ENCODE measurements at places on chromosomes 6 and 20.

DNA sequence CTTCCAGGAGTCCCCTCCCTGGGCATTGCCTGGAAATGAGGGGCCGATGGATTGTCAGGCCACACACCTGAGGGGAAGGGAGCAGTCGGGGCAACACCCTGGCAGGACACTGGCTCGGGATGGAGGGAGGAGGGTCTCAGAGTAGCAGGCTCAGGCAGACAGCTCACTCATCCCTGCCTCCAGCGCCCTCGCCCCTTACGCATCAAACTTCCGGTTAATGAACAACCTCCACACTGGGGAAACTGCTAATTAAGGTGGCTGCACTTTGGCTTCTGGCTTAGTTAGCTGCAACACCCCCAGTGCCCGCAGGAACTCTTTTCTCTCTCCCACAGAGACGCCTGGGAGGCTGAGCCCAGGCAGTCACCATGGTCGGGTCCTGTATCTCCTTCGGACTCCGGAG, 13.4 kb upstream of the CHRNA4 start:
- no peak for DNase-seq

GRCh38 chr6:26141378-26141904, 54.2 kb downstream of the HFE start:
- no peak for DNase-seq

GRCh38 chr6:122798099-122798641, 9.1 kb downstream of the SMPDL3A start:
- peak; percentile 66 for DNase-seq

- no peak for DNase-seq
These were observed 44.3 kb upstream of the BCLAF1 start for GRCh38 chr6:136333824-136334464.

- no peak for DNase-seq
These were observed 19.1 kb downstream of the AFDN start for GRCh38 chr6:167845856-167846255.

DNA sequence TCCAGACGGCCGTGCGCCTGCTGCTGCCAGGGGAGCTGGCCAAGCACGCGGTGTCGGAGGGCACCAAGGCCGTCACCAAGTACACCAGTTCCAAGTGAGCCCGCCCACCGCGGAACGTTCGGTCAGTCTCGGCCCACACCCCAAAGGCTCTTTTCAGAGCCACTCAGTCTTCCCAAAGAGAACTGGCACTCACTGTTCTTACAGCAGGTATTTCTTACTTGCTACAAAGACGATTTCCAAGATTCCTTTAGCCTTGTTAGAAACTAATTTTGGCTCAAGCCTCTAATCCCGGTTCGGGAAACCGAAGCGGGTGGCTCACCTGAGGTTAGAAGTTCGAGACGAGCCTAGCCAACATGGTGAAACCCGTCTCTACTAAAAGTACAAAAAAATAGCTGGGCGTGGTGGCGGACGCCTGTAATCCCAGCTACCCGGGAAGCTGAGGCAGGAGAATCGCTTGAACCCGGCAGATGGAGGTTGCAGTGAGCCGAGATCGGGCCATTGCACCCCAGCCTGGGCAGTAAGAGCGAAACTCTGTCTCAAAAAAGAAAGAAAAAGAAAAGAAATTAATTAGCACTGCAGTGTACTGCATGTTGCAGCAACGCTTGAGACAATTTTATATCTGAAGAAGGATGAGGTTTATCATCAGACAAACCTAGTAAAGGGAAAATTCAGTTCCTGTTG, 73.1 kb downstream of the OR2B2 start:
- peak; percentile 62 for DNase-seq

DNA sequence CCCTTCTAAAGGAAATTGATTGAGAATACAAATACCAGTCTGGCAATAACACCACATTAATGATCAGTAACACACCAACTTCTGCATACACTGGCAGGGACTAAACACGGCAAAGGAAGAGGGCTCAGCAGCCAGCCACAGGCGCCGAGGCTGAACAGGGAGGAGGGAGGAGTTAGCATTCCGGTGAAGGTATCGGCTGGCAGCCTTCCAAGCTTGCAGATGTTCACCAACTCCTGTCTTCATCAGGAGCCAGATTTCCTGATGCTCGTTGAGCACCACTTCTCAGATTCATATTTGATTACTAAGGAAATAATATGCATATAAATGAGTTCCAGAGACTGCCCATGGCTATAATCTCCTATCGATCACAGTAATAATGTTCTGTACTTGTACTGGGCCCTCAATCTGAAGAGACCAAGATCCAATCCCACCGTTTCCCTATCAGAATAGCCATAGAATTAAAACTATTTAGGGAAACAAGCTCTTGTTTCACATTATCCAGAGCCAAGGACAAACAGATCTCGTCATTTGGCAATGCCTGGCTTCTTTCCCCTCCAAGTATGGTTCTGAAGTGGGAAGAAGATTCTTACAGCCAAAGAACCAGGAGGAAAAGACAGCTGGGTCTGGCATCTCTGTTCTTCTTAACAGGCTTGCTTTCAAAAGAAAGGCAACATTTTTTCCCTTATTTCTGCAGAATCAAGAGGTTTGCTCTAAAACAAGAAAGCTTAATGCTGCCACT, 42.2 kb downstream of the GFOD1 start:
- DNase-seq, result no peak

Data from activated CD4-positive, alpha-beta T cell treated with anti-CD3 and anti-CD28 coated beads, Interleukin-2, amount 50 U/mL, for 16 hours (primary cell).